ENCODE measurements at places on chromosomes 13 and 19.
A peak's percentile ranks its signal among the peaks of the same experiment; 100 is the strongest.

GRCh38 chr19:1161716-1162115, 12.4 kb downstream of the SBNO2 start:
- no peak for DNase-seq

DNA sequence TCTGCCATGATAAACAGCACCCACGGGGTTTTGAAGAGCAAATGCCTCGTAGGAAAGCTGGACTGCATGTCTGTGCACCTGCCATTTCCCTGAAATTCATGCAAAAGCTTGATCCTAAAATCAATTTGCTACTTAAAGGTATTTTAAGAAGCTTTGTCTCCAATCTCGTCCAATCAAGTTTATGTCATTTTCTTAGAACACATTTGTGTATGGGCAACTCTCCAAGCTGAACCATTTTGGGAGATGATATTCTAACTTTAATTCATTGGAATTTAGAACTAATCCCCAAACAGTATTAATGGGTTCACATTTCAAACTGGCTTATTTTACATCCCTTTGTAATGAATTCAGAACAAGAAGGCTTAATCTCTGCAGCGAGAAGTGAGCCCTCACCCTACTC, 822 bp downstream of the ADPRHL1 start:
- no peak for DNase-seq

- peak; percentile 66 for DNase-seq
Observed at GRCh38 chr13:48580185-48580803, 47.4 kb upstream of the RCBTB2 start.

DNA sequence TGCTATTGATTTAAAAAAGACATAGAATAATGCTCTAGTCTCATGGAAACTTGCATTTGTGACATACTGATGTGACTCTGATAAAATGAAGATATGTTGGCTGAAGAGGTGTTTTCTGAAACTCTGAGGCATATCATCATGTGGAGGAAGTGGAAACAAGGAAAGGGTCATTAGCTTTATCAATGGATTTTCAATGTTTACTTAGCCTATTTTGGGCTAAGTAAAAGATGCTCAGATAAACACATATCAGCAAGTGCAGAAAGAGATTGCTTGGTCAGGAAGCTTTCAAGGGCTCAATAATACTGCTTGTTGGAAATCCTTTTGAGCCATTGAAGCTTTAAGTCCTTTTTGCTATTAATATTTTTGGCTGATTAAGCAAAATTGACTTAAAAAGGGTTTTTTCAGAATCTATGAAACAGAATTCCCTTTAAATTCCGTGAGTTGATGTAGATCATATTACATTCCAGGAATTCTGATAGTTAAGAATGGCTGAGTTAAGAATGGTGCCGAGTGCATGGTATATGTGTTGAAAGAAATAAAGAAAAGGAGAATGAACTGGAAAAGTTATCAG, 952.8 kb upstream of the SPRY2 start:
- no peak for DNase-seq

GRCh38 chr19:33622809-33623511, 1.2 kb downstream of the CHST8 start:
- DNase-seq: no peak

GRCh38 chr19:7506385-7507328, 9.2 kb upstream of the ZNF358 start:
- no peak for DNase-seq

DNA sequence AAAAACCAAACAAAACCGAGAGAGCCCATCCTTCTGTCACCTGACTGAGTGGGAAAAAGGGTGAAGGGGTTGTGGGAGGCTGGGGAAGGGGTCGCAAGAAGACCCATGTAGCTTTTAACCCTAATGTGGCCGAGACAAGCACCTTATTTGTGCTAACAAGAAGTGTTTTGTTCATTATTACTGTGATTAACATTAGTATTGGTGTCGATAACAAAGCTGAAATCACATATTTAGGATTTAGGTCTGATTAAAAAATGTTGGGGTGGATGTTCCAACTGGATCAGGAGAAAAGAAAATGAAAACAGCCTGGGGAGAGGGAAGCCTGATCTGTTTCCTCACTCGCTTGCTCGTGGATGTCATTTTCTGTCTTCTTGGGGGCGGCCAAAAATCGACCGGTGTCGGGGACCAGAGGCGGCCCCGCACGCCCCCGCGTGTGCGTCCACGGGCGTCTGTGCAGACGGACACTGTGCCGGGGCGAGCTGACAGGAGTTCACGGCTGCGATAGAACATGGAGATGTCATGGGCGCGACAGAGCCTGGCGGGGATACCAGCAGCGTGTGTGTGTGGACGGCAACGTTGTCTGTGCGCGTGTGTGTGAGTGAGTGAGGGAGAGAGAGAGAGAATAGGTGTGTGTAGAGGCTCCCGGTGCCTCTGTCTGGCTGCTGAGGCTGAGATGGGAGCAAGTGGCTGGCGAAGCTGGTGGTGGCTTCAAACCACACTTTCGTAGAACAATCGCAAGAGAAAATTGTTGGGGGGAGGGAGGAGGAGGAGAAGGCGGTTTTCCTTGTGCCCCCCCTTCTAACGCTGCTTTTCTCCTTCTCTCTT, 29.1 kb downstream of the NFIX start:
- DNase-seq: no peak

DNA sequence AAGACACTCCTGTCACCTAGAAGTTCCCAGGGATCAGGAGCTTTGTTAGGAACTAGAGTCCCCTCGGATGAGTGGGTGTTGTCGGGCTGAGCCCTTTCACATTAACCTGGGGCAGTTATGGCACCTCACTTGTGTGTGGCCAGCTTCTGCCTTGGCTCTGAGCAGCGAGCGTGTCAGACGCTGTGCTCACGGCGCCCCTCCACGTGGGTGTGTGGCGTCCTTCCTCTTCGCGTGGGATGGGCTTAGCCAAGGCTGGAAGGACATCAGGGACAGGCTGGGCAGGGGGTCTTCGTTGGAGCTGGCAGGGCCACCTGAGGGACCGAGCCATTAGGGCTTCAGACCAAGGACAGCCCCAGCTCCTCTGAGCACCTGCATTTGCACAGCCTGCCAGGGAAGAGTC, 23.4 kb downstream of the DOT1L start:
- DNase-seq: no peak

All from stimulated activated CD4-positive, alpha-beta T cell treated with anti-CD3 and anti-CD28 coated beads, Interleukin-2, amount 100 ng/mL, for 4 hours (primary cell).